HTR-8/SVneo (cell line): ENCODE measurements at places on chromosomes 11 and 22.

- no peak for DNase-seq
Measured at GRCh38 chr11:110475671-110476070, 45.9 kb downstream of the FDX1 start.

GRCh38 chr11:94007426-94007825, 13.7 kb upstream of the HEPHL1 start:
- DNase-seq: no peak

DNA sequence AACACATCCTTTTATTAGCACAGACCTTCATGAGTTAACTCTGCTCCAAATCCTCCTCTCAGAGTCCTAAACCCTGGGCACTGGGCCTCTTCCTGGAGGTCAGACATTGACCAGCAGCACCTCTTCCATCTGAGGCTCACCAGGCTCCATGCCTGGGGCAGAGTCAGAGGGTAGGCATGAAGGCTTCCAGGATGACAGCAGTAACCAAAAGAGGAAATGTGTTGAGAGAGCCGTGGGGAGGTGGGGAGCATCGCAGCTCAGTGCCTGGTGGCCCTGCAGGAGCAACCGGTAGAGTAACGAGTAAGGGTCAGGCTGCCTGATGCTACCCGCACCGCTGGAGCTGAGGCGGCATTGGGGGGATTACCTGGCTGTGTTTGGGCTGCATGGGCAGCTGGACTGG, 9.4 kb upstream of the NAV2 start:
- DNase-seq: no peak

- DNase-seq: no peak
Measured at GRCh38 chr11:102414559-102414958, 38.0 kb downstream of the TMEM123 start.

GRCh38 chr11:2451916-2452315, 7.1 kb downstream of the KCNQ1 start:
- no peak for DNase-seq

DNA sequence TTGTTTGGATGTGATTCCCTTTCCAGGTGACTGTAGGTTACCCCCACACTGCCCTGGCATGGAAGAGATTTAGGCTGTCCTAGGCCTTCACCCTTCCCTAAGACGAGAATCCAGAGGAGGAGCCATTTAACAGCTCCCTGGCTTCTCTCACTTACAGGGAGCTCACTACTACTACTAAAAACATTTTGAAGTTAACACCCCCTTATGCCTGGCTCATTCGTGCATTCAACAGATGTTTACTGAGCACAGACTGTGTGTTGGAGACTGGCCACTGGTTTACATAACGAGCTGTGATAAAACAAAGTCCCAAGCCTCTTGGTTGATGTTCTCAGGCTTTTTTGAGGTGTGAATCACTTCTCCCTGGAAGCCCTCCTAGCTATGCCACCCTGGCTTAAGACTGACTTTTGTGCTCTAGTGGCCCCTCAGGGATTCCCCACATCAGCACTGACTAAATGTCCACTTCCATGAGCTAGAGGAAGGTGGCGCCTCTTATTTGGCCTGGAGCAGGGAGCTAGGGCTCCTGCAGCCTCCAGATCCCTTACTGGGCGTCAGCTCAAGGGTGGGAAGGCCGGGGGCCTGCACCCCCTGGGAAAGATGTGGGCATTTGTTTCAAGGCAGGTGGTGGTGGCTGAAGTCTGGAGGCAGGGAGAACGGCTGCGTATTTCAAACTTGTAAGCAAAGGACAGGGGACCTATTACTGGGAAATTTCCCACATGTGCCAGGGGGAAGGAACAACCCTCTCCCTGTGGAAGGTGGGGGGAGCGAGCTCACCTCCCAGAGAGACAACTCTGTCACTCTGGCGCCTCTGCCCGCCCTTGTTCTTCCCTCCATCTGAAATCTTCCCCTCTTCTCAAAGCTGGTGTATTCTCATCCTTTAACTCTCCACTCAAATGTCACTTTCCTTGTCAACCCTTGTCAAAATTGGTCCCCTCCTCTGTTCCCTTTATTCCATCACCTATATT, 19.4 kb upstream of the MALAT1 start:
- no peak for DNase-seq
